ENCODE measurements at places on chromosomes 6 and 20. TPM values are rescaled to one million over a fixed set of nuclear protein-coding genes. Genes with fewer than 3 reads are reported as not detected.

- H3K27me3 ChIP-seq, result peaks cover 14% of the 10 kb centered on the region
- no peaks in the 10 kb centered on the region for H3K36me3 ChIP-seq
- no peak for DNase-seq
- peak overlapping the region; percentile 36 for H3K4me3 ChIP-seq
Observed at GRCh38 chr20:37971561-37972127, 61.6 kb downstream of the TTI1 start.

GRCh38 chr6:89580997-89581666 lies 57.4 kb downstream of the LYRM2 start:
- no peak overlapping the region for H3K27ac ChIP-seq
- no peak overlapping the region for H3K4me3 ChIP-seq
- H3K27me3 ChIP-seq, result no peaks in the 10 kb centered on the region
- no peaks in the 10 kb centered on the region for H3K36me3 ChIP-seq

The FOXA2 gene
- total RNA-seq, result not detected

DNA sequence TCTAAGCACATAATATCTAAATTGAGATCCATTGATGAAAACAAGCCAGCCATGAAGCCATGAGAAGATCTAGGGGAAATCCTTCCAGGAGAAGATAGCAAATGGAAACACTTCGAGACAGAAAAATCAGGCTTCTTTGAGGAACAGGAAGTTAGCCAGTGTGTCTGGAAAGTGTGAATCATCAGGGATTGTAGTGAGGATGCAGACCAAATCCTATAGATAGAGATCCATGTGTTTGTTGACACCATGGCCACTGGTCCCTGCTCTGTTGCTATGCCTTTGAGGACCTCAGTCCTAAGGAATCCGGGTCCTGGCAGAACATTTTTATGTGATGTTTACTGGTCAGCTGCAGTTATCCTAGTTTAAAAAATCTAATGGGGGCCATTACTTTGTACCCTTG lies 6.6 kb upstream of the ELOVL2 start:
- H3K36me3 ChIP-seq, result no peaks in the 10 kb centered on the region
- no peak overlapping the region for H3K4me3 ChIP-seq
- H3K27ac ChIP-seq, result no peak overlapping the region

DNA sequence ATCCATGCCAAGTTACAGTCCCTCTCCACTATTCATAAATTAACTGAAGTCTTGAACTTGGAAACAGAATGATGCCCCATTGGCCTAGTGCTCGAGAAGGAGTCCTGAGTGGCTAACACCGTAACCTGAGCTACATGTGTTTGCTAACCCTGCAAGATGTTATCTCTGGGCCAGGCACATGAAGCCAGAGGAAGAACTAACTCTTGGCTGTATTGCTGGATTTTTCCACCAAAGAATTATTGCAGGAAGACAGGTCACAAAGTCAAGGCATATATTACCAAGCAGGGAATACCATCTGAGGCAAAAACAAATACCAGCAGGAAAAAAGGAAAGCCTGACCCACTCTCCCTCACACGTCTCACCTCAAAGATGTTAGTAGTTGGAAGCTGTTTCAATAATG lies 148.9 kb upstream of the PHACTR1 start:
- no peaks in the 10 kb centered on the region for H3K4me1 ChIP-seq
- no peak overlapping the region for H3K27ac ChIP-seq
- DNase-seq, result no peak
- H3K27me3 ChIP-seq, result no peaks in the 10 kb centered on the region

GRCh38 chr20:63969838-63970713 lies at the start of gene ZNF512B:
ZNF512B (minus strand) TSS chr20:63969930; CDS start chr20:63967950, 1,980 bp downstream.
- H3K4me3 ChIP-seq, result peak within 1 kb of the TSS; percentile 78
- H3K27me3 ChIP-seq, result peaks cover 7% of the 10 kb centered on the region
- peak; percentile 87 for DNase-seq
- no peak within 1 kb of the TSS for H3K27ac ChIP-seq

The PNLDC1 gene
- 0.12 TPM for total RNA-seq

DNA sequence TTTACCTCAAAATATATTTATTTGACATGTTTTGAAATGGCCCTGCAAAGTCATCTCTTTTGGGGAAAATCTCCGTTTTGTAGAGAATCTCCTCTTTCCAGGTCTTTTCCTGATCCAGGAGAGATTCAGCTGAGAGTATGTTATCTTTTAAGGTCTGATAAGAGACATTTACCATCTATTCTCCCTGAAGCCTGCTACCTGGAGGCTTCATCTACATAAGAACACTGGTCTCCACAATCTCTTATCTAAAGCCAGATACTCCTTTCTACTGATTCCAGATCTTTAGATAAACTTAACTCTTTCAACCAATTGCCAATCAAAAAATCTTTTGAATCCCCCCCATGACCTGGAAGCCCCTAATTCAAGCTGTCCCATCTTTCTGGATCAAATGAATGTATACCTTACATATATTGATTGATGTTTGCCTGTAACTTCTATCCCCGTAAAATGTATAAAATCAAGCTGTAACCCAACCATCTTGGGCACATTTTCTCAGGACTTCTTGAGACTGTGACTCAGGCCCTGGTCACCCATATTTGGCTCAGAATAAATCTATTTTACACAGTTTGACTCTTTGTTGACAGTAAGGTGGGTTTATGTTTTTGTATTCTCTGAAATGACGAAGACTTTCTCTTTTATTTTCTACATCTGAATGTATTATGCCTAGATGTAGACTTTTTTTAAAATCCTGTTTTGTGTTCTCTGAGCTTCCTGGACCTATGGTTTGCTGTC lies 95.5 kb downstream of the ECT2L start:
- peaks cover 7% of the 10 kb centered on the region for H3K4me1 ChIP-seq
- H3K4me3 ChIP-seq, result no peak overlapping the region
- H3K27ac ChIP-seq, result no peak overlapping the region
- H3K36me3 ChIP-seq, result no peaks in the 10 kb centered on the region
- peak; percentile 33 for DNase-seq

The BPIFB1 gene
- total RNA-seq, result not detected

DNA sequence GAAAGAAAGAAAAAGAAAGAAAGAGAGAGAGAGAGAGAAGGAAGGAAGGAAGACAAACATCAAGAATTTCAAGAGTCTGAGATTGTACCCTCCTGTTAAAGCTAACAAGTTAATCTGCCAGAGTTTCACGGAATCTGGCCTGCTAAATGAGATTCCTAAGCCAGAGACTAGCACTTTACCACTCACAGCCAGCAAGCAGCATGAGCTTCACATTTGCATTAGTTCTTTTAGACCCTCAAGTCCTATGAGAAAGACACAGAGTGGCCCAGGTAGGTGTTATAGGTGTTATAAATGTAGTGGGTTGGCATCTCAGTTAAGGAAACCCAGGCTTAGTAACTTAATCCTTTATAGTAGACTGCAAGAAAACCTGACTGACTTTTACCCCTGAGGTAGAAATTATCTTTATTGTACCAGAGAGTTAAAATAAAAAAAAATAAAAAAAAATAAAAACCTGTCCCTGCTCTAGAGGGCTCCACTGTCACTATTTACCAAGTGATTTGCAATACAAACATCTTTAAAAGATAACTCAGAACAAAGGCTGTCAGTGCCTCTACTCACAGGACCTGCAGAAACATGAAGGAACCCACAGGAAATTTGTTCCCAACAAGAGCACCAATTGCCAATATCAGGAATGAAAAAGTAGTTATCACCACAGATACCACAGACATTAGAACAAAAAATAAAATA lies 9.7 kb upstream of the IBTK start:
- H3K27me3 ChIP-seq, result no peaks in the 10 kb centered on the region
- no peaks in the 10 kb centered on the region for H3K36me3 ChIP-seq
- peak overlapping the region; percentile 30 for H3K27ac ChIP-seq
- H3K4me1 ChIP-seq, result peaks cover 28% of the 10 kb centered on the region
- DNase-seq, result peak; percentile 43

GRCh38 chr6:56693246-56693607 lies 50.5 kb upstream of the DST start:
- no peaks in the 10 kb centered on the region for H3K36me3 ChIP-seq
- H3K27me3 ChIP-seq, result no peaks in the 10 kb centered on the region
- peaks cover 18% of the 10 kb centered on the region for H3K4me1 ChIP-seq
- peak overlapping the region; percentile 13 for H3K27ac ChIP-seq
- DNase-seq, result no peak

- no peaks in the 10 kb centered on the region for H3K36me3 ChIP-seq
- no peak overlapping the region for H3K27ac ChIP-seq
- no peaks in the 10 kb centered on the region for H3K27me3 ChIP-seq
- no peak overlapping the region for H3K4me3 ChIP-seq
- H3K4me1 ChIP-seq, result peaks cover 14% of the 10 kb centered on the region
Observed at GRCh38 chr6:20838113-20838512, 303.9 kb downstream of the CDKAL1 start.

The PACRG gene
- total RNA-seq, result 1.7 TPM

DNA sequence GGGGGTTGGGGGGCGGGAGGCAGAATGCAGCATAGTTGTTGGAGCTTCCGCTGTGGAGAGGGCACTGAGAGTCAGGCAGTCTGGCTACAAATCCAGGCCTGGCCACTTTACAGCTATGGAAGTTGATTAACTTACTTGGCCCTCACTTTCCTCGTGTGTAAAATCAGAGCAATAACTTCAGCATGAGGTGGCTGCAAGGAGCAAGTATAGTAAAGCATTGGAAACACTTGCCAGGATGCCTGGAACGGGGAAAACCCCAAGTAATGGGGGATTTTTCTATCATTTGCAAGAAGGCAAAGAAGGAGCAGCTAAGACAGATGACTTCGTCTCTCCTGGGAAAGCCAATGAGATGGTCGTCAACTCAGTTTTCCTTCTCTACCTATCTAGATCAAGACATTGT lies 35.8 kb downstream of the AGPAT4 start:
- no peak for DNase-seq
- peaks cover 41% of the 10 kb centered on the region for H3K4me1 ChIP-seq
- no peak overlapping the region for H3K4me3 ChIP-seq
- no peaks in the 10 kb centered on the region for H3K27me3 ChIP-seq
- no peaks in the 10 kb centered on the region for H3K36me3 ChIP-seq

- H3K4me1 ChIP-seq, result peaks cover 26% of the 10 kb centered on the region
- H3K4me3 ChIP-seq, result no peak overlapping the region
- H3K36me3 ChIP-seq, result no peaks in the 10 kb centered on the region
Observed at GRCh38 chr6:157433678-157434081, 52.7 kb downstream of the ZDHHC14 start.

DNA sequence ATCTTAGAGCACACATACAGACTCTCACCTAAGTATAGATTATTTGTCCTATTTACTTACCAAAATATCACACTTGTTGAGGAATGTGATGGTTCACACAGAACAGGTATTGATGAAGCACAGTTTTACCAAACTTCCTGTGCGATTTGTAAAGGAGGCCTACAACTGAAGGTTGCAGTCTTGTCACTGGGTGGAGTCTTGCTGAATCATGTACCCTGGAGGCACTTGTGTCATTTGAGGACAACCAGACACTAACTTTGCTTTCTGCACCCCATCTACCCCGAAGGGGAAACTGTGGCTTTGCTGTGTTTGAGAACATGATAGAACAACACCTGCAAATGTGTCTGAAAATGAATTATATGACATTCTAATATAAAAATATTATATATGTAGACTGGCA lies 32.4 kb upstream of the HINT3 start:
- no peak for DNase-seq
- H3K4me3 ChIP-seq, result no peak overlapping the region
- H3K4me1 ChIP-seq, result 0 out of 2 replicates have a peak, but pooled peaks cover 5% of the 10 kb centered on the region
- H3K36me3 ChIP-seq, result no peaks in the 10 kb centered on the region

DNA sequence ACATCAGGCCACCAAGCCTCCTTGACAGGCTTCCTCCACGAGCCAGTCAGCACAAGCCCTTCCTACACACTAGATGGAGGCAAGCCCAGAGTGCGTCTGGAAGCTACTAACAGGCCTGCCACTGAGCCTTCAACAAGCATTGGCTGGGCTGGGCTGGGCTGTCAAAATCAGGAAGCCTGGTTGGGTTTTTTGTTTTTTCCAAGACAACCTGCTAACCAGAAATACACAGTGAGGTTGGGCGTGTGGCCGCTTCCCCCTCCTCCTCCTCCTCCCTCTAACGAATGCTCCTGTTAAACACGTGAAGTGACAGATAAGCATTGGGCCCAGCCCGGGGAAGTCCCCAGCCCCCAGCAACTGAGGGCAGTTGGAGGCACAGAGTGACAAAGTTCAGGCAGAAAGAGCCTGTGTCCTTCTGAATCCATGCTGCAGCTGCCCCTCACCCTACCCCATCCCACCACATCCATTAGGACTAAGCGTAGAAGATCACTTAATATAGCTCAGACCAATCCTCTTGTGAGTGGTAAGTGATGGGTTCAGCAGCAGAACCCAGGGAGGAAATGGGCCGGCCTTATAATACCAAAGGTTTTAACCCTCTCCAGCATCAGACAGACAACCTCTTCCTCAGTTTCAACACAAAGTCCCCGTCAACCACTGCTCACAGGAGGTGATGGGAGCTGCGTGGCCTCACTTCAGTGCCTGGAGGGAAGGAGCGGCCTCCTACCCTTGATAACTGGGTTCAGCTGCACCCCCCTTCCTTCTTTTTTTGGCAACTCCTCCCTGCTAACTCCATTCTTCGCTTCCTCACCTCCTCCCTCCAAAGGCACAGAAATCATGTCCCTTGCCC lies 1.1 kb downstream of the NFATC2 start:
- peaks cover 47% of the 10 kb centered on the region for H3K27me3 ChIP-seq
- H3K4me3 ChIP-seq, result peak overlapping the region; percentile 69
- no peaks in the 10 kb centered on the region for H3K36me3 ChIP-seq
- no peak overlapping the region for H3K27ac ChIP-seq
- peak; percentile 29 for DNase-seq

- no peak for DNase-seq
- H3K36me3 ChIP-seq, result no peaks in the 10 kb centered on the region
- H3K27me3 ChIP-seq, result no peaks in the 10 kb centered on the region
- H3K27ac ChIP-seq, result no peak overlapping the region
Observed at GRCh38 chr6:44353336-44353735, 10.9 kb downstream of the SPATS1 start.

DNA sequence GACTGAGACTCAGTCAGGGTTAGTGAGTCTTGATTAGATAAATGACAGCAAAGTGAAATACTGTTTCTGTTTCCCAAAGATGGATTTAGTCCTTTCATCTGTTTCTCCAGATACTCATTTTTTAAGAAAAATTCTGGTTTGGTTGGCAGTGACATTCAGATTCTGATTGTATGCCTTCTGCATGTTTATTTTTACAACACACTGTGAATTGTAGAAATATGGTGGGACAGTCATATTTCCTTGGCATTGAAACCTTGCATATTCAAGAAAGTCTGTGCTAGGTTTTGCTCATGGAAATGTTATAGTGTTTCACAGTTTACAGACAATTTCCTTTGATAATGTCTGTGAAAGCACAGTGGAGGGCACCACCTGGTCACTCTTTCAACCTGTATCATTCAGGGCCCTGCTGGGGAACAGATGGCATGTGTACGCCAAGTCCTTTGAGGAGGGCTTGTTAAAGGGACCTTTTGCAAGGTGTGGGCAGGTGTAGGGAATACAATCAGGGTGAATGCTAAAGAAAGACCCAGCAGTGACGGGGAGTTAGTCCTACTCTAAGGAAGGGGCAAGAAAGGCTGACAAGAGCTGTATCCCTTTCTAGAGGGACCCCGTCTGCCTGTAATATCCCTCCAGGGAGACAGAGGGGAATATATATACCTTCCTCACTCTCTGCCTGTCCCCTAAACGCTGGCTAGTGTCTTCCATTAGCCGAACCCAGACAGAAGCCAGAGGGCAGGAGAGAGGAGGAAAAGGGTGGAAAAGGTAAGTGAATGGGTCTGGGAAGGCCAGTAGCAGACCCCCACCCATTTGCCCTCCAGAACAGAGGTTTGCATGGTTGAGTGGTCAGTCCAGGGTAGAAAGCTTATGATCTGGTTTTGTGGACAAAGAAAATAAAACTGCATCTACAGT lies 10.2 kb downstream of the PLCB4 start:
- peaks cover 14% of the 10 kb centered on the region for H3K4me1 ChIP-seq
- H3K27ac ChIP-seq, result no peak overlapping the region
- no peaks in the 10 kb centered on the region for H3K27me3 ChIP-seq
- DNase-seq, result peak; percentile 23
- H3K36me3 ChIP-seq, result no peaks in the 10 kb centered on the region
- no peak overlapping the region for H3K4me3 ChIP-seq

The SMIM8 gene
- 8.9 TPM for total RNA-seq

- DNase-seq, result no peak
- peaks cover 32% of the 10 kb centered on the region for H3K4me1 ChIP-seq
- H3K27ac ChIP-seq, result no peak overlapping the region
- H3K4me3 ChIP-seq, result no peak overlapping the region
Observed at GRCh38 chr6:139979021-139979725, 604.7 kb upstream of the CITED2 start.

The DHX35 gene
- 20.1 TPM for total RNA-seq

Data from GM23338 (cell line).